Forelimb muscle (tissue), 1 donor: ENCODE measurements at places on chromosomes 1 and 21. TPM values are rescaled to one million over a fixed set of nuclear protein-coding genes. Genes with fewer than 3 reads are reported as not detected.

The MROH9 gene
- not detected for polyA plus RNA-seq

The CD84 gene
- 1.5 TPM for polyA plus RNA-seq

The KDF1 gene
- polyA plus RNA-seq, result not detected

- peak; percentile 62 for DNase-seq
These were observed 26.6 kb upstream of the HPDL start for GRCh38 chr1:45299981-45300668.

DNA sequence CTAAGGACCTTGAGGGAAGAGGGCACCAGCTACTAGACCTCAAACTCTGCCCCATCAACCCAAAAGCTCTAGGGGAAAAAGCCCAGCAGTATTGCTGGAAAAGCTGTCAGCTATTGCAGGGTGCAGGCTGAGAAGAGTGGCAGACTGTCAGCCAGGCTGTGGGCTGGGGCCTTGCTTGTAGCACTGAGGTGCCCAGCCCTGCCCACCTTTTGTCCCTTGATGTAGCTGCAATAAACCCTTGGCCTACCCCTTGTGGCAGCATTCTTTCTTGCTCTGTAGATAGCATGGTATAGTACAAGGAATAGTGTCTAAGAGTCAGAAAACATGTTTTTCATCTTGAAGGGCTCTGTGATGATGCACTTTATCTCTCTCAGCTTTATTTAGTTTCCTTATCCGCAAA, 39.4 kb downstream of the CDC14A start:
- no peak for DNase-seq

DNA sequence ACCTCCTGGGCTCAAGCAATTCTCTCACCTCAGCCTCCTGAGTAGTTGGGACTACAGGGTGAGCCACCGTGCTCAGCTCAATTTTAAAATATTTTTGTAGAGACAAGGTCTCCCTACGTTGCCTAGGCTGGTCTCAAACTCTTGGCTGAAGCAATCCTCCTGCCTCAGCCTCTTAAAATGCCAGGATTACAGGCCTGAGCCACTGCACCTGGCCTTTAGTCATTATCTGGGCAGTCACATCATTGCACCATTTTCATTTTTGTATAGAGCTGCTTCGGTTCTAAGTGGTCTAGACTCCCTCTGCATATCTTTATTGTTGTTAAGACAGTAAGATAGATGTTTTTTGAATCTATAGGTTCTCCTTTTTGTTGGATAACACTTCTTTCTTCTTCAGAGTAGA, 39.9 kb downstream of the ATF3 start:
- no peak for DNase-seq

- DNase-seq, result no peak
These were observed 104.5 kb upstream of the LMO4 start for GRCh38 chr1:87224201-87224600.

DNA sequence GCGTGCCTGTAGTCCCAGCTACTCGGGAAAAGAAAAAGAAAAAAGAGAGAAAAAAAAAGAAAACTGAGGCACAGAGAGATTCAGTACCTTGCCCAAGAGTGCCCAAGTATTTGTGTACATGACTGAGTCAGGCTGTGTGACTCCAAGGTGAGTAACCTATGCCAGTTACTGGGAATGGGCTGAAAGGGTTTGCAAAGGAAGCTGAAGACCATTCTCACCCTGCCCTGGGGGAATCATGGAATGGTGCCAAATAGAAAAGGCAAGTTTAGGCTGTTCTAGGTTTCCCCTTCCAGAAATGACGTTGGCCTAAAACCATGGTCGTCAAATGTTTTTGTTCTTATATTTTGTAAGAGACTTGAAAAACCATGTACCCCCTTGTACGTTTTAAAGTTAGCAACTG, 37.9 kb upstream of the LRIG2 start:
- DNase-seq, result no peak

DNA sequence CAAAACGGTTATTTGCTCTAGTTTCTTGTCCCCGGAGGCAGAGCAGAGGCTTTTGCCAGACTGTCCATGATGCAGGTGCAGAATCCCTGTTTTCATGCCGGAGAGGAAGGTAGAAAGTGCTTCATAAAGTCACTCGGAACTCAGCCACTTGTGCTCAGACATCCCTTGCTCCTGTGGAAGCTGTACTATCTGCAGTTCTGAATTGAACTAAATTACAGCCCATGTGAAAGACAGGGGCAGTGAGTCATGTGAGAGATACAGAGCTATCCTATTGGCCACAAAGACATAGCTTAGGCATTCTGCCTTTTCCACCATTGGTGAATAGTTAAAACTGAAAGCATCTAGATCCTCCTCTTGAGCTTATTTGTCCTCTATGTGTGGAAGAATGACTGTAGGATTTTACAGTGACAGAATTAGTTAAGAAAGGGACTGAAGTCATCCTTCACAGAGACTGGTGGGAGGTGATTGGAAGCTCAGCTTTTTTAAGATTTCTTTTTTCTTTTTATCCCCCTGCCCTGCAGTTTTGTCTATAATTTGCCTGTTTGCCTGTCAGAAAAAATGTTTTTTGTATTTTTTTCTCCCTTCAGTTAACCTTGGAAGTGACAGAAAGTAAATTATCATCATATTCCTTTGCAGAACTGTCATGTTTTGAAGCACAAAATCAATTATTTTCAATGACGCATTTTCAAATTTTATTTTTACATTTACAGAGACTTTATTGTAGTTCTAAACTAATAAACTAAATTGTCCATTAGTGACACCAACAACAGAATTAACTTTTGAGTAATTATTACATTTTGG, 298.6 kb downstream of the PTPRC start:
- DNase-seq, result peak; percentile 92

DNA sequence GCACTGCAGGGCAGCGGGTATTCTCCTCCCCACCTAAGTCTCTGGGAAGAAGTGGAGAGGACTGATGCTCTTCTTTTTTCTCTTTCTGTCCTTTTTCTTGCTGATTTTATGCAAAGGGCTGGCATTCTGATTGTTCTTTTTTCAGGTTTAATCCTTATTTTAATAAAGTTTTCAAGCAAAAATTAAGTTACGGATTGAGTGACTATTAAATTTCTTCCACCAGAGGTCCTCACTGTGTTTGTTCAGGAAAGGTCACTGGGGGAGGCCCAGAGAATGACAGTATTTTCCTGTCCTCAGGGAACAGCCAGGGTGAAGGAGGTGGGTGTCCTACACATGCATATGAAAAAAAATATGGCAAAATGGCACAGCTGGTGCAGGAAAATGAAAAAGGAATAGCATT, 4.4 kb upstream of the ELF3 start:
- DNase-seq, result no peak

- DNase-seq, result no peak
These were observed 686 bp downstream of the DNMT3L start for GRCh38 chr21:44260791-44261631.
